ENCODE measurements at places on chromosomes 2 and 18. TPM values are rescaled to one million over a fixed set of nuclear protein-coding genes. Genes with fewer than 3 reads are reported as not detected.

GRCh38 chr2:207768168-207768865 lies 1.4 kb downstream of the FZD5 start:
- peak; percentile 86 for DNase-seq
- H3K4me3 ChIP-seq, result peak overlapping the region; percentile 76
- no peaks in the 10 kb centered on the region for H3K36me3 ChIP-seq

GRCh38 chr18:45765796-45766195 lies 41.8 kb downstream of the SLC14A1 start:
- H3K36me3 ChIP-seq, result no peaks in the 10 kb centered on the region
- H3K27ac ChIP-seq, result no peak overlapping the region
- H3K27me3 ChIP-seq, result no peaks in the 10 kb centered on the region
- no peaks in the 10 kb centered on the region for H3K4me1 ChIP-seq
- no peak overlapping the region for H3K4me3 ChIP-seq

DNA sequence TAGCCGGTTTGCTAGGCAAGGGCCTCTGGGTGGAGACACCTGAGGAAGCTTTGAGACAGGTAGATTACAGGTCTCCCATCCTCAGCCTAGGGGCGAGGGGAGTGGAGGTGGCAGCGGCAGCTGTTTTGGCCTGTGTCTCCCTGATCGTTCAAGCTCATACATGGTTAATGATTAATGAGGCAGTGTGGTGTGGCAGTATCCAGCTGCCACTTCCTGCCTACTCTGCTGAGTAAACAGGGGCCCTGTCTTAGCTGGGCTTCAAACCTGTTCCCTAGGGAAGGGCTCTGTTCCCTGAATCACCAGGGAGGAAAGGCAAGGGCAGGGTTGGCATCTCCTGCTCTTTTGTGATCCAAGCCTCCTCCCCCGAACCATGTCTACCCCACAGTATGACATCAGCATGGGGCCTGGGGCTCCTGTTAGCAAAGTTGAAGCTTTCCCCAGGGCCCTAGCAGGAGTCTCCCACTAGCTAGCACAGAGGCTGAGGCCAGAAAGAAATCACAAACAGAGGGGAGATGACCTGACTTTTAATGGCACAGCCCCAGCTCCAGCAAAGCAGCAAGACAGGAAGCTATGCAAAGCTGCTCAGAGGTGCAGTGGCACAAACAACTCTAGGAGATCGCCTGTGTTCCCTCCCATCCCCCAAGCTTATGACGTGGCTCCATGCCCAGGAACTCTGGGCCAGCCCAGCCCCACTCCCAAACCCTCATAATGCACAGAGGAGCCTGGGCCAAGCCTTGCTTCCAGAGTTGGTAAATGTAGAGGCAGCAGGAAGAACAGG lies 3.7 kb upstream of the TUBA4B start:
- H3K27me3 ChIP-seq, result no peaks in the 10 kb centered on the region
- peak overlapping the region; percentile 94 for H3K27ac ChIP-seq
- peaks cover 53% of the 10 kb centered on the region for H3K36me3 ChIP-seq
- peaks cover 86% of the 10 kb centered on the region for H3K4me1 ChIP-seq
- H3K4me3 ChIP-seq, result peak overlapping the region; percentile 2
- peak; percentile 89 for DNase-seq

DNA sequence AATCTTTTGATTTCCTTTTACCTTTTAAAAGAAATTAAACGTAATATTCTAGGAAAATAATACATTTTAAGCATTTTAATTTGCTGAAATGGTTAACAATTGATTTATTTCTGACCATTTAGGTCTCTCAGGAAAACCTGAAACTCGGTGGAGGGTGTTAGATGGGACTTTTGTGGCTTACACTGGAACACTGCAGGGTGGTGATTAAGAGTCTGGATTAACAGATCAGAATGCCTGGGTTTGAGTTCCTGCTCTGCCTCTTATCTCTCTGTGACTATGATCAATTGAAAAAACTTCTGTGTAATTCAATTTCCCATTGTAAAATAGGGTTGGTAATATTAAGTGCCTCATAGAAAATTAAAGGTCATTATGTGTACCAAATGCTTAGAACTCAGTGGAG lies 168.7 kb downstream of the UBE2E3 start:
- DNase-seq, result no peak
- no peak overlapping the region for H3K4me3 ChIP-seq
- H3K27me3 ChIP-seq, result no peaks in the 10 kb centered on the region
- H3K36me3 ChIP-seq, result no peaks in the 10 kb centered on the region
- peaks cover 33% of the 10 kb centered on the region for H3K4me1 ChIP-seq
- no peak overlapping the region for H3K27ac ChIP-seq

DNA sequence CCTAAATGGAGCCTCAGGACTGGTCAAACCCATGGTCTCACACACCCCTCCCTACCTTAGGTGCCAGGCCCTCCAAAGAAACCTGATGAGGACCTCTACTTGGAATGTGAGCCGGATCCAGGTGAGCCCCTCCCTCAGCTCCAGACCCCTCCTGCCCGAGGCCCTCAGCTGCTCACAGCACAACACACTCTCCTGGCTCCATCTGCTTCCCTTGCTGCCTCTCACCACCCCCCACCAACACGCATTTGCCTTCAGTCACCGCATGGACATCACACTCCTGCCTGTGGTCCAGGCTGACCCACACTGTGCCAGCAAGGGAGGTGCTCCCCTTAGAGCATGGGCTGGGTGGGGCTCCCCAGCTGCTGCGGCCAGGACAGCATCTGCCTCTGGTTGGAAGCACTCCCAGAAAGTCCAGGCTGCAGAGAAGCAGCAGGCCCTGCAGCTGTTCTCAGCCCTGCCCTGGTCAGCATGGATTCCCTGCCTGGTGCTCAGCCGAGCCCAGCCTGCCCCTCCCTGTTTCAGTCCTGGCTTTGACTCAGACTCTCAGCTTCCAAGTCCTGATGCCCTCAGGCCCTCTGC lies 15.1 kb downstream of the SH2D6 start:
- H3K27me3 ChIP-seq, result no peaks in the 10 kb centered on the region
- H3K36me3 ChIP-seq, result no peaks in the 10 kb centered on the region
- no peak overlapping the region for H3K4me3 ChIP-seq
- H3K4me1 ChIP-seq, result peaks cover 42% of the 10 kb centered on the region
- H3K27ac ChIP-seq, result no peak overlapping the region
- no peak for DNase-seq

DNA sequence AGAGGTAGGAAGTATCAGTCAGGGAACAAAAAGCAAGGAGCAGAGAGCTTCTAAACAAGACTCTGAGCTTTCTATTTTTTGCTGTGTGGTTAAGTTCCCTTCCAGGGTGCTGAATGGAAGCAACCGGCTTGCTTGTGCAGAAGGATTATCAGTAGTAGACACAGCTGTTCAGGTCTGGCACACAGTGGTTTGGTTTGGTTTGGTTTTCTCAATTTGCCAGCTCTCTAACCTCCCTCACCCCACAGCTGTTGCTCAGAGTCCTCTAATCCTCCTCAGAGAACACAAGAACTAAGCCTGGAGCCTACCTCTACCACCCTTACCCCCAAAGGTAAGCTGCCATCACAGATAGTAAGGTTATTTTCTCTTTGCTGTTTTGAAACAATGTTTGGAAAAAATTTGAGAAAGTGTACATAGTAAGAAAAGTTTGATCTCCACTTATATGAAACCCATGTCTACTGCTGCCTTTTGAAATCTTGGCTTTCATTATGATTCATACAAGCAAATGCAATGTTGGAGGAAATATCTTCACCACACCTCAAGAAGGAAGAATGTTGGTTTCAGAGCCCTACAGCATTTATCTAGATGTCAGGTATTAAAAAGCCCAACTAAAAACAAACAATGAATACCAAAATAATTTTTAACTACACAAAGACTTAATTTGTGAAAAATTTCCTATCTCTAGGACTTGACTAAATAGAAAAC lies 255.3 kb downstream of the NR4A2 start:
- H3K4me3 ChIP-seq, result no peak overlapping the region
- no peak for DNase-seq
- no peaks in the 10 kb centered on the region for H3K4me1 ChIP-seq

DNA sequence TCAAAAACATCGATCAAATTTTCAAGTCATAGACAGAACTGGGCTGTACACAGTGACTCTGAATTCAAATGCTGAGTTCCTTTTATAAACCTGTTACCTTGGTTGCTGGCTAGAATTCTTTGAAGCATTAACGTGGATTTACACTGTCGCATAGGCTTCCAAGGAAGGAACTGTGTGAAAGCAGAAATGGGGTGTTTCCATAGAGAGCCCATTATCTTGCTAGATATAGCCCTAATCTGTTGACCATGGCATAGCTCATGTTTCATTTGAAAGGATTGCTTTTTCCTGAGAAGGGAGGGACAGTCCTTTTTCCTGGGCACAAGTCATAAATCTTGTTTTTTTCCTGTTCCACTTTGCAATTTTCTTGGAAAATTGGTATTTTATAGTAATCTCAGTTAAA lies 73.8 kb upstream of the NEUROD1 start:
- H3K27ac ChIP-seq, result no peak overlapping the region
- H3K27me3 ChIP-seq, result no peaks in the 10 kb centered on the region
- H3K4me1 ChIP-seq, result no peaks in the 10 kb centered on the region
- no peak overlapping the region for H3K4me3 ChIP-seq
- no peaks in the 10 kb centered on the region for H3K36me3 ChIP-seq

DNA sequence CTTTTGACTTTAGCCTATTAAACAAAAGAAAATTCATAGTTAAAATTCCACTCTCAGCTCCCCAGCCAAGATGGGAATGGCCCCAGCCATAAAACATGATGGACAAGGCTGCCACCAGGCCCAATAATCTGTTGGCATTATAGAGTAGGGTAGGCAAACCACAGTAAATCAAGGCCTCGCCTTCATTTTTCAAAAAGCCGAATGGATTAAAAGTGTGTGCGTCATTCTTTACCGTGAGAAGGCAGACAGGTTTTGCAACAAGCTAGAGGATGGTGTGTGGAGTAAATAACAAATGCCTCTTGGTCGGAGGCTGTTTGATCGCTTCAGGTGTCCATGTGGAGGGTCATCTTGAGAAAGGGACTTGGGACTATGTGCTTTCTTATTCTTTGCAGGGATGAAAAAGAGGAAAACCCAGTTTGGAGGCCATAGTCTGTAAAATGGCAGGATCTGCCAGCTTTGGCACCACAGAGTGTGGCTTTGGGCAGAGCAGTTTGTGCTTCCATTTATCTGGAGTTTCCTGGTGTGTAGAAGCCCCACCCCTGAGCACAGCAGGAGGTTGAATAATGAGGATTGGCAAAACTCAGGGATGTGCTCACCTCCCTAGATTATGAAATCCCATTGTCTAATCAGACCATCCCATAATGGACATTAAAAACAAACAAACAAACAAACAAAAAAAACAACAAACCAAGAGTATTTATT lies 57.1 kb upstream of the ITGB6 start:
- H3K36me3 ChIP-seq, result no peaks in the 10 kb centered on the region
- DNase-seq, result no peak

- no peak overlapping the region for H3K4me3 ChIP-seq
- no peaks in the 10 kb centered on the region for H3K27me3 ChIP-seq
- DNase-seq, result peak; percentile 90
- peaks cover 25% of the 10 kb centered on the region for H3K4me1 ChIP-seq
Observed at GRCh38 chr2:42089340-42089925, 41.6 kb downstream of the PKDCC start.

DNA sequence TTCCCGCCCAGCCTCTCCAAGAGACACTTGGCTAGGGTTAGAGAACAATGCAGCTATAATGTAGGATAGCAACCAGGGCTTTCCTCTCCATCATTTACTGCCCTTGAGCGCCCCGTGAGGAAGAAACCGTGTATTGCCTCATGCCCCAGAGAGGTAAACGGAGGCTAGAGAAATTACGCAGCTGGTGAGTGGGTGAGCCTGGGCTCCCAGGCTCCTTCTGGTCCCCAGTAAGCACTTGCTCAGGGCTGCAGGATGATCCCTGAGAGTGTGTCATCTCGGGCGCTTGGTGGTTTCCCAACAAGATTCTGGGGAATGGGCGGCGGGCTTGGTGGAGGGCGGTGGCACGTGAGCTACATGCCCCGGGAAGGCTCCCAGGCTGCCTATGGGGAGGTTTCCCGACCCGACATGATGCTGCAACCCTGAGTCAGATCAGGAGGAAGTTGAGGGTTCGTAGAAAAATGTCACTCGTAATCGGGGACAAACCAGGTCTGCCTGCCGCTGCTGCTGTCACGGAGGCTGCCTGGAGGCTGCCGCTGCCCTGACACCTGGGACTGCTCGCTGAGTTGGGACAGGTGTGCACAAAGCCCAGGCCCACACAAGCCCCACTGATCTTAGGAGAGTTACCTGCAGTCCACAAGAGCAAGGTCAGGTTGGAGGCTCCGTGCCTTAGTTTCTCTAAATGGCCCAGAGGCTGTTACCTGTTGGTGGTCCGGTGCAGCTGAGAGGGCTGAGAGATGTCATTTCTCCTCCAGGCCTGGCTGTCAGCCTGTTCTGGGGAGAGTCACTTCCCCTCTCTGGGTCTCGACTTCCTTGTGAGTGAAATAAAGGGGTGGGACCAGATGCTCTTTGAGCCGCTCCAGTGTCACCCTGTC lies at the start of gene GPR55:
GPR55 (minus strand) TSS at position 773 of the 872 bp plus-strand sequence. CDS start 14,280 bp downstream, outside the sequence.
- H3K4me1 ChIP-seq, result no peaks in the 10 kb centered on the region
- peak within 1 kb of the TSS; percentile 48 for H3K27ac ChIP-seq
- no peak within 1 kb of the TSS for H3K4me3 ChIP-seq
- no peaks in the 10 kb centered on the region for H3K27me3 ChIP-seq
- DNase-seq, result peak; percentile 77

GRCh38 chr2:134401789-134402188 lies 147.9 kb downstream of the MGAT5 start:
- no peaks in the 10 kb centered on the region for H3K36me3 ChIP-seq
- H3K27ac ChIP-seq, result no peak overlapping the region
- DNase-seq, result no peak
- H3K27me3 ChIP-seq, result no peaks in the 10 kb centered on the region

- no peak overlapping the region for H3K27ac ChIP-seq
- H3K4me1 ChIP-seq, result peaks cover 7% of the 10 kb centered on the region
- H3K36me3 ChIP-seq, result no peaks in the 10 kb centered on the region
- no peak for DNase-seq
- no peak overlapping the region for H3K4me3 ChIP-seq
- no peaks in the 10 kb centered on the region for H3K27me3 ChIP-seq
Observed at GRCh38 chr18:74489676-74490075, 6.5 kb upstream of the CNDP2 start.

GRCh38 chr2:11574176-11575046 lies 40.6 kb downstream of the GREB1 start:
- no peaks in the 10 kb centered on the region for H3K27me3 ChIP-seq
- no peak overlapping the region for H3K27ac ChIP-seq
- no peak overlapping the region for H3K4me3 ChIP-seq
- peak; percentile 39 for DNase-seq
- H3K36me3 ChIP-seq, result no peaks in the 10 kb centered on the region
- no peaks in the 10 kb centered on the region for H3K4me1 ChIP-seq

- no peak for DNase-seq
- no peak overlapping the region for H3K27ac ChIP-seq
- H3K4me1 ChIP-seq, result peaks cover 26% of the 10 kb centered on the region
- H3K36me3 ChIP-seq, result no peaks in the 10 kb centered on the region
- no peaks in the 10 kb centered on the region for H3K27me3 ChIP-seq
Observed at GRCh38 chr2:38613126-38613848, 10.6 kb upstream of the HNRNPLL start.

GRCh38 chr2:45988879-45989278 lies 308.3 kb upstream of the EPAS1 start:
- H3K4me1 ChIP-seq, result peaks cover 5% of the 10 kb centered on the region
- DNase-seq, result no peak
- H3K36me3 ChIP-seq, result no peaks in the 10 kb centered on the region
- no peak overlapping the region for H3K4me3 ChIP-seq
- no peak overlapping the region for H3K27ac ChIP-seq

The STRN gene
- 32.8 TPM for total RNA-seq

The ZNF385B gene
- 0.37 TPM for total RNA-seq

The CTDP1 gene
- 33.3 TPM for total RNA-seq

Data from spleen (tissue), 13 donors.